ENCODE measurements at places on chromosomes 16 and 17.
A peak's percentile ranks its signal among the peaks of the same experiment; 100 is the strongest.

- DNase-seq, result peak; percentile 96
These were observed 2.8 kb upstream of the XAF1 start for GRCh38 chr17:6753006-6753445.

DNA sequence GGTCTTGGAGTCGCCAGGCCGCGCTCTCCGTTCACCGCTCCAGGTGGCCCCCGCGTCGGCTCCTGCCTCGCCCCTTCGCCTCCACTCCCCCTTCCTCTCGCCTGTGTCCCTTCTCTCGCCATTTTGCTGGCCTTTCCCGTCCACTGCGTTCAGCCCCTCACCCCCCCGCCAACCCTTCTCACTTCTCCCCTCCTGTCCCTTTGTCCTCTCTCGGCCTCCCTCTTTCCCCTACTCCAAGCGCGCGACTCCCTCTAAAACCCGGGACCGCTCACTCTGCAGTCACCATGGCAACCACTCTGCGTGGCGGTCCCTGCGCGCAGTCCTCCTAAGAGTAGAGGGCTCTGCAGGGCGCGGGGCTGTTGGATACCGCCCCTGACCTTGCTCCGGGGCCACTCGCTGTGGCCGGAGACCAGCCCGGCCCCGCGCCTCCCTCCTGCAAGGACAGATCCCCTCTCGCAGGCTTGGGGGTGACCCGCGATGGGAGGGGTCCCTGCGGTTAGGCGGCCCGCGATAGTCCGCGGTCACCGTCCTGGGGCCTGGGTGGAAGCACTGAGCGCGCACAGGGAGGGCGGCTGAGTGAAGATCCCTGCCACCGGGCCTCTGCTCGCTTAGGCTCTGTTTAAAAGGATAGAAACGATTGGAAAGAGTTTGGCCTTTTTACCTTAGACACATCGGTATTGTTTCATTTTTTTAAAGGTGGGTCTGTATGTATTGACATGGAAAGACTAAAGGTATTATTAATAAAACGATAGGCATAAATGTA, 454 bp downstream of the CCDC40 start:
- DNase-seq, result peak; percentile 37

DNA sequence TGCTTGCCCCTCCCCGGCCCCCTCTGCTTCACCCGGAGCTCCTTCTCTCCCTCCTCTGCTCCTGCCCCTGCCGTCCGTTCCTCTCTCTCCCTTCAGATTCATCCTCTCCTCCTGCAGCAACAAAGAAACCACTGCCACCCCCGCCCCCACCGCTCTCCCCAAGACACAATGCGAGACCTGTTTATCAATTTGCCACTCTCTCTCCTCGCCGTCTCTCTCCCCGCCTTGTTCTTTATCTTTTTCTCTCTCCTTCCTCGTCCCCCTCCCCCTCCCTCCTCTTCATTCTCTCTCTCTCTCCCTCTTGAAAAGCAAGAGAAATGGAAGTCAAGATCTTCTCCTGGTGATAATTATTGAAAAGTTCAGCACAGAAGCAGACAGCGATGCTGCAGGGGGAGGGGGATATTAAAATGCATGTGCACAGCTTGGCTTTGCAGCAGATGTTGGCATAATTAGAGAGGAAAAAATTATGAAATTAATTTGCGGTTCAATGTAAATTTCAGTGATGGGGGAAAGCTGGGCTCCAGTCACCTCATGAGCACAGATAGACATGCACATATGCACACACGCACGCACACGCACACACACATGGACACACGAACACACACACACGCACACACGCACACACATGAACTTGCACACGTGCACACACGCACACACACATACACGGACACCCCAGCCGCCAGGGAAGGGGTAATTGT, 58.1 kb upstream of the CBFA2T3 start:
- no peak for DNase-seq

DNA sequence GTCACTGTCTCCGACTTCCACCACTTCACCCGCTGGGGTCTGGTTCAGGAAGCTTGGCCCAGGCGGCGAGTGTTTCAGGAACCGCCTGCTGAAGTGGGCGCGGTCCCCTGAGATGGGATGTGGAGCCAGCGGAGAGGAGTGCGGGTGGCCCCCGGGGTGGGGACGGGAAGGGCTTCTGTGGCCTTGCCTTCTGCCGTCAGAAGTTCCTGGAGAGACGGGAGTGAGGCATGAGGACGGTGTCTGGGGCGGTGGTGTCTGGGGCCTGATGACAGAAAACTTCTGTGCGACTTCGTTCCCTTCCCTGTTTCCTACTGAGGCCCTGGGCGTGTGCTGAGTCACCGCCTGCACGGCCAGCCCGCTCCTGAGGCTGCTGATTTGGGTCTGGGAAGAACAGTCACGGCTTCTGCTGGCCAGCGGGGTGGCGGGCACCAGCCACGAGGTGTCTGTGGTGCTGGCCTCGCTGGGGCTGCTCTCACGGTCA, 12.3 kb upstream of the NLRC3 start:
- no peak for DNase-seq

DNA sequence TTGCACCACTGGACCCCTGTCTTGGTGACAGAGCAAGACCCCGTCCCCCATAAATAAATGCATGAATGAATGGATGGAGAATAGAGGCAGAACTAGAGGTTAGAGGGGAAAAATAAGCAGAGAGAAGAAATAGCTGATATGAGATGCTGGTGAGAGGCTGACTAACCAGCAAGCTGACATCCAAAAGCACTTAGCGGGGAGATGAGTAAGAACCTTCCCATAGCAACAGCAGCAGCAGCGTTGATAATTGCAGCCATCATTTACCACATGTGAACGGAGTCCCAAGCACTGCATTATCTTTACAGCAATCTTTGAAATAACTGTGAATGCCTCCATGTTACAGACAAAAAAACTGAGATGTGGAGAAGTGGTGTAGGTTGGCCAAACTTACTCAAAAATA, 777.3 kb upstream of the EEF2KMT start:
- DNase-seq, result peak; percentile 51

DNA sequence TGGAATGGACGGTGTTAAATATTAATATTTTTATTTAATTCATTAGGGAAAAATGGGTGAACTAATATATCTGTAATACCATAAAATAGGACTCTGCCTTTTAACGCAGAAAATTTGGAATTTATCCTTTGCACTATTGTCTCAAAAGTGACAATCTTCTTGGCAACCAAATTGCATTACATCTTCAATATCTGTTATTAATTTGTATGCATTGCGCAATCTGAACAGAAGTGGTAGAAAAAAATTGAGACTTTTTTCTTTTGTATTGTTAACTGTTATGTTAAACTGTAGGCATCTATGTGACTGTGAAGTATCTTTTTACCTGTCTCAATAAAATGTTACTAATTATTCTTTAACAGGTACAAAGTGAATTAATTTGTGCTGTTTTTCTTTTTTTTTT, 55.6 kb downstream of the PPM1E start:
- no peak for DNase-seq

DNA sequence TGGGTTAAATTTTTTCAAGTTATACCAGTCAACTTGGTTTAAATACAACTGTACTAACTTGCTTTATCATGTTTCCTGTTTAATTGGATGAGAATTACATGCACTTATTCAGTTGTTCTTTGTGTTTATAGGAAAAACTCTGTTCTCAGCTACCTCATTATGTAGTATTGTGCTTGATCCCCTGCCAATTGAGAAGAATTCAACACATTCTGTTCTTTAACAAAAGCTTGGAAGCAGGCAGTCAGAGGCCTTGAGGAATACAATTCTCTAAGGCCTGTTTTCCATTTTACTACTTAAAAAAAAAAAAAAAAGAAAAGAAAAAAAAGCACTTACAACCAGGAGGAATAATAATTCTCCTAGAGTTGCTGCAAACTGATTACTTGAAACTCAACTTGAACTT, 60.6 kb upstream of the CMIP start:
- DNase-seq, result no peak
